Right forelimb (tissue), 1 donor: ENCODE measurements at places on chromosomes 4 and X.

- no peak for DNase-seq
Measured at GRCh38 chrX:16394290-16394689, 227.0 kb downstream of the MAGEB17 start.

- DNase-seq, result no peak
Measured at GRCh38 chr4:110487873-110488272, 11.9 kb downstream of the ENPEP start.

GRCh38 chrX:63855896-63856295, 70.9 kb upstream of the ARHGEF9 start:
- no peak for DNase-seq

DNA sequence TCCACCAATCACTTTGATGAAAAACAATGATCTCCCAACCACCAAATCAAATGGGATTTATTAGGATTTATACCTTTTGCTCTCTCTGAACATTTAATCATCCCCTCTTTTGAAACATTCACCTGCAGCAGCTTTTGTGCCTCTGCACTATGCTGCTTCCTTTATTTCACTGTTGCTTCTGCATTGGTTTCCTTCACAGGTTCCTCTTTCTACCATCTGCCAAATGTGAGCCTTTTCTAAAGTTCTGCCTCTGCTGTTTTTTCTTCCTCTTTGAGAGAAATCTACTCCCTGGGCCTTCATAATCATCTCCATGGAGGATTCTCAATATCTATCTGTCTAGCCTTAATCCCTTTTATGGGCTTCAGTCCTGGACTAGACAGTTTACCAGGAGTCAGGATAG, 24.7 kb downstream of the CUL4B start:
- no peak for DNase-seq

DNA sequence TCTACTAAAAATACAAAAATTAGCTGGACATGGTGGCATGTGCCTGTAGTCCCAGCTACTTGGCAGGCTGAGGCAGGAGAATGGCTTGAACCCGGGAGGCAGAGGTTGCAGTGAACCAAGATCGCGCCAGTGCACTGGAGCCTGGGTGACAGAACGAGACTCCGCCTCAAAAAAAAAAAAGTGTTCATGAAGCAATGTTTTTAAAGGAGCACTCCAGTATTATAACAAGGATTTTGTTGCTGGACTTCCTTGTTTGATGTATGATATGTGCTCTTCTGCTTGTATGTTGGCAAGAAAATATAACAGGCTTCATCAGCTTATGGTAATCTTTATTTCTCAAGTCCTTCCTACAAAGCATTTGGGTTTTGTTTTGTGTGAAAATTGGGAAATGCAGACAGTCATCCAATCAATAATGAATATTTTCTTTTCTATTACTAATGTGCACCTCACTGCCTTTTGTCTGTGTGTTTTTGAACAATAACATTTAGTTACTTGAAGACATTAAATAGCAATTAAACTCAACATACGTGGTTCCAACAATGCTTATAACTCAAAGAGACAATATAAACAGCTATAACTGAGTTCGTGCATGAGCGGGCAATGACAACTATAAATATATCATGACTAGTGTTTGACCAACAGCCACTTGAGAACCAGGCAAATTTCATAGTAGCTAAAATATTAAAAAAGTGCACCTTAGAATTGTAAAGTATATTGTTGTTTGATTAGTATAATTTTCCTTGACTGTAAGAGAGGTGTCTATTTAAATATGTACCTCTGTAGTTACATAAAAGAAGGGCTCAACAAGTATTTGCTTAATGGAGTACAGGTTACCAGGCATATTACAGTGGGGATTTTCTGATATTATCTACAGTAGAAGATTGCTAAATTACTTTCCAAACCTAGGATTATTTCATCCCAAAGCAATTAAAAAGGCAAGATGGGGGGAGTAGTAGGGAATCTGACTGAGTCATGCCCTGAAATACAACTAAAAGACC, 210.7 kb downstream of the PPP3CA start:
- no peak for DNase-seq

GRCh38 chr4:150305995-150306394, 227.8 kb downstream of the DCLK2 start:
- DNase-seq, result no peak

DNA sequence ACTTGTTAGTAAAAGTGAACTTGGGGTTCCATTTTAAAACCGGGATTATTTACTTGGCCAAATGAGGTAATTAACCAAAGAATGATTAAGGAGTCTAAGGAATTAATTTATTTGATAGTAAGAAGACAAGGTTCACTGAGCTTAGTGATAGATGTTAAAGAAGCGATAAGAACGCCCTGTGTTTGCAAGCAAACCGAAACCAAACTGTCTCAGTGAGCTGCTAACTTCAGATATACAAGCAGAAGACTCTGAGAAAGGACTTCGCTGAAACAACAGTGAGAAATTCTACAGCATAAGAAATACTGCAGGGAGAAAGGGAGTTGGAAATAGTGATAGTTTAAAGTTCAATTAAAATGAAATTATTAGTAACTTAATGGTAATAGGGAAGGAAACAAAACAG, 37.6 kb upstream of the SHISA3 start:
- DNase-seq, result no peak

GRCh38 chr4:176354884-176355283, 35.1 kb downstream of the SPCS3 start:
- DNase-seq, result no peak

DNA sequence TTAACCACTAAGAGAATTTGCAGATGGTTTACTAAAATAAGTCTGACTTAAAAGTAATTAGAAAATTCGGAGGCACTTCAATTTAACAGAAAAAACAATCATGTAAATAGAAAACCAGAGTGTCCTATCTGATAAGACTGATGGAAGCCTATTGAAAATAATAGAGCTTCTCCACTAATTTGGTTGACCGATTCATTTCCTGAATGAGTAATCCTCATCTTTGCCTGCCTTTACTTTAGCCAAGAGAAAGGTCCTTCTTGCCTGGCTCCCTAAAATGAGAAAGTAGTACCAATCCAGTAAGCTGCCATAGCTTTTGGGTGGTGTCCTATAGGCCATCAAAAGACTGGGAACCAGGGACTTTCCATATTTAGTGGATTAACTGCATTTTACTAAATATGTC, 48.4 kb downstream of the KCNIP4 start:
- no peak for DNase-seq

- no peak for DNase-seq
Measured at GRCh38 chr4:173121076-173121561, 47.5 kb upstream of the GALNT7 start.

- DNase-seq, result no peak
Measured at GRCh38 chrX:8027827-8028226, 100.6 kb upstream of the PNPLA4 start.

- DNase-seq, result no peak
Measured at GRCh38 chr4:101777431-101777830, 13.1 kb upstream of the BANK1 start.

- no peak for DNase-seq
Measured at GRCh38 chr4:22695917-22696316, 3.2 kb downstream of the GBA3 start.

GRCh38 chrX:12007881-12008280, 130.4 kb upstream of the FRMPD4 start:
- DNase-seq, result no peak

GRCh38 chr4:94978904-94979303, 221.1 kb downstream of the BMPR1B start:
- DNase-seq, result no peak

DNA sequence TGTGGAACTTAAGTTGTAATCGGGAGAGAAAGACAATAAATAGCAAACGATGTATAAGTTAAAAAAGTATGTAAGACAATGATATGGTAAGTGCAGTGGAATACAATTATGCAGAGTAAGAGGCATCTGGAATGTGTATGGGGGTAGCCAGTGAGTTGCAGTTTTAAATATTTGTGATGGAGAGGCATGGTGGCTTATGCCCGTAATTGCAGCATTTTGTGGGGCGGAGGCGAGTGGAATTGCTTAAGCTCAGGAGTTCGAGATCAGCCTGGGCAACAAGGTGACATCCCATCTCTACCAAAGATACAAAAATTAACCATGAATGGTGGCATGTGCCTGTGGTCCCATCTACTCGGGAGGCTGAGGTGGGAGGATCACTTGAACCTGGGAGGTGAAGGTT, 52.5 kb upstream of the WDFY3 start:
- no peak for DNase-seq

- no peak for DNase-seq
Measured at GRCh38 chr4:91758487-91758886, 545.3 kb upstream of the GRID2 start.

DNA sequence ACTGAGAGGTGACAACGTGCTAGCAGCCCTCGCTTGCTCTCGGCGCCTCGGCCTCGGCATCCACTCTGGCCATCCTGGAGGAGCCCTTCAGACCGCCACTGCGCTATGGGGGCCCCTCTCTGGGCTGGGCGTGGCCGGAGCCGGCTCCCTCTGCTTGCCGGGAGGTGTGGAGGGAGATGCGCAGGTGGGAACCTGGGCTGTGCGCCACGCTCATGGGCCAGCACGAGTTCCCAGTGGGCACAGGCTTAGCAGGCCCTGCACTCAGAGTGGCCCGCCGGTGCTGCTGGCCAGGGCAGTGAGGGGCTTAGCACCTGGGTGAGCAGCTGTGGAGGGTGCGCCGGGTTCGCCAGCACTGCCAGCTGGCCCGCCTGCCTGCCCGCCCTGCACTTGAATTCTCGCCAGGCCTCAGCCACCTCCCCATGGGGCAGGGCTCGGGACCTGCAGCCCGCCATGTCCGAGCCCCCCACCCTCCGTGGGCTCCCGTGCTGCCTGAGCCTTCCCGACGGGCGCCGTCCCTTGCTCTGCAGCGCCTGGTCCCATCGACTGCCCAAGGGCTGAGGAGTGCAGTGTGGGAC, 148.0 kb downstream of the RAPGEF2 start:
- no peak for DNase-seq

DNA sequence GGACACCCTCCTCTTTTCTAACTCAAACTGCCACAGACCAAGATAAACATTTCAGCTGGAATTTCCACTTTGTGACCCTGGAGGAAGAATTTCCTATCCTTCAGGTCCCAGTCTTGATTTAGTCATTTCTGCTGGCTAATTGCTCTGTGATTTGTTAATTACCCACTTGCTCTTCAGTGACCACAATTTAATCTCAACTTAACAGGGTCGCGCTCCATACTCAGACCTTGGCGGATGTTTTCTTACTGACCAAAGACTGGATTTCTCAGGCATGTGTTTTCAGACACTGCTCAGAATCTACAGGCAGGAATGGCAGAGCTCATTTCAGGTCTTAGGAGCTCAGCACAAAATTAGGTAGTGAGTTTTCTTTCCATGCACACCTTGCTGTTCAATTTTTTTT, 188.9 kb downstream of the ASMT start:
- DNase-seq, result no peak

- DNase-seq, result no peak
Measured at GRCh38 chrX:54529151-54529550, 868 bp upstream of the GNL3L start.

DNA sequence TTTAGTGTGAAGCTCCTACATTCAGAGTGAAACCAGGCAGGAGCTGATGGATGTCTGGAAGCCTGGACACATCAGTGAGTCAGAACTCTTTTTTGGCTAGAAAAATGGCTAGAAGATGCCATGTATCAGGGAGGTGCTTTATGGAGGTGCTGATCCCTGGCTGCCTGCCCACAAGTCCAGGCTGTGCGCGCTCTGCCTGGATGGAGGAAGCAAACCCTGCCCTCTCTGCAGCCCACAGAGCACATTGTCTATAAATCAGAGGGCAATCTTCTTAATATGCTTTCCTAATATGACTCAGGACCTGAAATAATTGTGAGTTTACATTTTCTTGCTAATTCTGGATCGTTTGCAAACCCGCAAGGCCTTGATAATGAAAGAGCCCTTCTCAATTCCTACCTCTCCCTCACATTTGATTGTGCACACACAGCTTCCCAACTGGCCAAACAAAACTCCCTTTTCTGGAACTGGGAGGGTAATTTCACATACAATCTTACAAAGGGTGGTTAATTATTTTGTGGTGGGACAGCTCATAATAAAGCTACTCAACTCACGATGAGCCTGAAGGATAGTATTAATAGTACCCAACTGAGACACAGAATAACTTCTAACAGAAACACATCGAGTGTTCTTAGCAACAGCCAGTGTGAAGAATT, 11.7 kb downstream of the MFAP3L start:
- no peak for DNase-seq

GRCh38 chr4:128866691-128867090, 57.2 kb downstream of the JADE1 start:
- DNase-seq, result no peak
